ENCODE measurements at places on chromosomes 5 and 9. TPM values are rescaled to one million over a fixed set of nuclear protein-coding genes. Genes with fewer than 3 reads are reported as not detected.

Gene IL11RA
- 12.6 TPM for total RNA-seq

Gene PTCD2
- 7.7 TPM for total RNA-seq

Gene GTF2H2
- 22.1 TPM for total RNA-seq

Gene GABRG2
- total RNA-seq = 0.05 TPM

Gene PCDHB8
- total RNA-seq = 0.05 TPM

Gene MYMK
- total RNA-seq = 0.47 TPM

Gene NR3C1
- total RNA-seq = 47.7 TPM

Gene CYSTM1
- 23.1 TPM for total RNA-seq

Gene TLE1
- 7.0 TPM for total RNA-seq

Gene PCDHA7
- total RNA-seq = under 0.01 TPM

Gene ALDOB
- total RNA-seq = 1.7 TPM

Gene SPATA24
- total RNA-seq = 5.8 TPM

Gene PLPP7
- total RNA-seq = 0.52 TPM

Gene NPR2
- 4.3 TPM for total RNA-seq

Gene GMCL2
- under 0.01 TPM for total RNA-seq

Gene SURF2
- 21.9 TPM for total RNA-seq

Gene FOXD4L4
- 0.09 TPM for total RNA-seq

Gene IFNA2
- total RNA-seq = not detected

Gene PCDHA9
- total RNA-seq = not detected

Gene SLC27A6
- 4.7 TPM for total RNA-seq

Gene ZDHHC11
- total RNA-seq = 1.1 TPM

Gene AGXT2
- not detected for total RNA-seq

Gene GGTA1
- 7.9 TPM for total RNA-seq

Gene PTGES
- total RNA-seq = 11.1 TPM

Gene SLC25A2
- total RNA-seq = 0.09 TPM

Gene PLAC8L1
- total RNA-seq = 0.24 TPM

Gene TAF1L
- total RNA-seq = not detected

Gene ZBED3
- 1.1 TPM for total RNA-seq

Gene PCDHB9
- 0.19 TPM for total RNA-seq

Gene FOXD4
- total RNA-seq = 0.38 TPM

Gene CD274
- total RNA-seq = 21.7 TPM

Gene SPINK4
- total RNA-seq = 0.38 TPM

Gene RASEF
- 3.9 TPM for total RNA-seq

Gene TOPORS
- 22.1 TPM for total RNA-seq

Gene PDZD2
- total RNA-seq = 4.4 TPM

Gene PCDHGB1
- total RNA-seq = 0.14 TPM
